Astrocyte of the spinal cord (primary cell): ENCODE measurements at places on chromosomes 5 and 9.

GRCh38 chr5:163695830-163696578, 190.6 kb downstream of the MAT2B start:
- DNase-seq: peak; percentile 81

- no peak for DNase-seq
Observed at GRCh38 chr5:41764650-41765049, 105.6 kb downstream of the OXCT1 start.

GRCh38 chr5:109230369-109230768, 179.4 kb downstream of the PJA2 start:
- DNase-seq: no peak

- DNase-seq: no peak
Observed at GRCh38 chr9:123536455-123536868, 180.5 kb downstream of the CRB2 start.

- DNase-seq: no peak
Observed at GRCh38 chr5:96714450-96714849, 52.3 kb downstream of the CAST start.

DNA sequence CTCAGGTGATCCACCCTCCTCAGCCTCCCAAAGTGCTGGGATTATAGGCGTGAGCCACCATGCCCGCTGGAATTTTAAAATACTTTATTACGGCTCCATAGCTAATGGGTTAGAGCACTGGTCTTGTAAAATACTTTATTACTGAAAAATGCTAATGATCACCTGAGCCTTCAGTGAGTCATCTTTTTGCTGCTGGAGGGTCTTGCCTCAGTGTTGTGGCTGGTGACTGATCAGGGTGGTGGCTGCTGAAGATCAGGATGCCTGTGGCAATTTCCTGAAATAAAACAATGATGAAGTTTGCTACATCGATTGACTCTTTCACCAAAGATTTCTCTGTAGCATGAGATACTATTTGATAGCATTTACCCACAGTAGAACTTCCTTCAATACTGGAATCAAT, 26.0 kb upstream of the GNE start:
- DNase-seq: no peak

DNA sequence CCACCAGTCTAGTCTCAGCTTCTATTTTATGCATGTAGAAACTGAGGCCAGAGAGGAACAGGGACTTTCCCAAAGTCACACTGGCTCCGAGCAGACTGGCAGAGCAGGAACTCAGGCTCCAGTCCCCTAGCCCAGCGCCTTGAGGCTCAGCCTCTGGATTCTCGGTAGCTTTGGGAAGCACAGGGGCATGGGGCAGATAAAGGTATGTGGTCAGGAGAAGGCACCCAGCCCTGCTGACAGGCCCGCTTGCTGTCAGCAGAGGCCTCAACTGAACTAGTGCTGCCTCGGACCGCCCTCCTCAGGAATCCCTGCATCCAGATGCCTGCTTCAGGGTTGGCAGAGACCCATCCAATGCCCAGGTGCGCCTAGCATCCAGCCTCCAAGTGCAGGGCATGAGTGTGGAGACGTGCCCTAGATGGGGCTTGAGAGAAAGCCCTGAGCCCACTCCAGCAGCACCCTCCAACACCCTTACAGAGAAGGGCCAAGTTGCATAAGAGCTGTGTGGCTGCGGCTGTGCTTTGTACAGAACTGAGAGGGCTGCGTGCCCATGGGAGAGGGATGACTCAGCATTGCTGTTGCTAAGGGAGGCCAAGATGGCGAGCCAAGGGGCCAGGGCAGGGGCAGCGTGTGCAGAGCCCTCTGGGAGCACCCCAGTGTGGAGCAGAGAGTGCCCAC, 168.6 kb downstream of the MACROH2A1 start:
- DNase-seq: peak; percentile 77

DNA sequence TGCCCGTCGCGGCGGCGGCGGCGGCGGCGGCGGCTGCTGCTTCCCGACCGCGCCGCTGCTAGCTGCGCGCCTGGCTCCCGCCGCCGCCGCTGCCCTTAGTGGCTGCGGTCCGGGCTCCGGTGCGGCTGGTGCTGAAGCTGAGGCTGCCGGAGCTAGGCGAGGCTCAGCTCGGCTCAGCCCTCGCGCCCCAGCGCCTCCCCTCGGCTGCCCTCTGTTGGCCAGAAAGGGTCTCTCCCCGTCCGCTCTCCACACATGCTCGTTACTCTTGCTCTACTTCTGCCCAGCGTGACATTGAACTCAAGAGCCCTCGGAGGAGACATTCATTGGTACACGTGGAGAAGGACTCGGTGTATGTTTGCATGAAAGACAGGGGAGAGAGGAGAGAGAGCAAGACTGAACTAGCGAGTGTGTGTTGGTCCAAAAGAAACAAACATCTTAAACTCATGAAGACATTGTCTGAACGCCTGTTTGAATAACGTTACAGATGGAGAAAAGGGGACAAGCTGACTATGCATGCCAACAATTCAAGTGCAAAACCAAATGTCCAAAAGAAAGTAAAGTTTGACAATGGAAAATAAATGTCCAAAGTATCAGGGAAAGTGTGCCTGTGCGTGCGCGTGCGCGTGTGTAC, at the start of gene HCN1:
Gene HCN1, minus strand, starts transcription at position 175 of the 631 bp plus-strand sequence.
- DNase-seq: peak; percentile 76

DNA sequence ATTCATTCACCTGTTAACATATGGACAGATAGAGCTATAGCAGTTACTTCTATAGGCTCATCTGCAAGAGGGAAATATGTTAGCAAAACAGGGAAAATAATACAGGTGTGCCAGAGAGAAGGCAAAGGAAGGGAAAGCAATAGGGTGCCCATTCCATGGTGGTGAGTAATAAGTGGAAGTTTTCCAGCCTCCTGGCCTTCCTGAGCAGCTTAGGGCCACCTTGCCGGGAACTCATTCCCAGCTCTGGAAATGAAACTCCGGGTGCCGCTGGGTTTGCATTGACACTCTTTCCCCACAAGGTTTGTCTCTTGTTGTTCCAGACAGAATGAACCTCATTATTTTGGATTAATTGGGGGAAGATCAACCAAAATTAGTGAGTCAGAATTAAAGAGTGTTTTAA, 58.4 kb downstream of the SLC1A3 start:
- DNase-seq: peak; percentile 52

- DNase-seq: peak; percentile 37
Observed at GRCh38 chr9:75170898-75171360, 82.6 kb downstream of the OSTF1 start.

DNA sequence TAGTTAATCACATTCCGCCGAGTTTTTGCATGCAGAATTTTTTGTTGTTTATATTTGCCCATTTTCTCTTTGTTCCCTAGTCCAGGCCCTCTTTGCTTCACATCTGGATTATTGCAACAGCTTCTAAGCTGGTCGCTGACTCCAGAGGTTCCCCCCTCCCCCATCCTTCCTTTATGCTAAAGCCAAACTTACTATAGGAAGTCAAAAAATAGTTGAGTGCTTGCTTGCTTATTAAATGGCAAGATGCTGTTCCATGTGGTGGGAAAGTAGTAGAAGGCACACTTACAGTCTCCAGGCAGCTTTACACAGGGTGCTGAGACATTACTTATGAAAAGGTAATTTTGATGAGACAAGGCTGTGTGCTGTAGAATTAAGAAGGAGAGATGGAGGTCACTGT, 1.3 kb downstream of the ZBTB34 start:
- DNase-seq: no peak

GRCh38 chr5:94908889-94909480, 290.5 kb downstream of the SLF1 start:
- DNase-seq: peak; percentile 55

GRCh38 chr5:88769165-88769564, 113.8 kb downstream of the MEF2C start:
- DNase-seq: peak; percentile 51

- no peak for DNase-seq
Observed at GRCh38 chr5:164722702-164723101, 1217.3 kb downstream of the MAT2B start.

DNA sequence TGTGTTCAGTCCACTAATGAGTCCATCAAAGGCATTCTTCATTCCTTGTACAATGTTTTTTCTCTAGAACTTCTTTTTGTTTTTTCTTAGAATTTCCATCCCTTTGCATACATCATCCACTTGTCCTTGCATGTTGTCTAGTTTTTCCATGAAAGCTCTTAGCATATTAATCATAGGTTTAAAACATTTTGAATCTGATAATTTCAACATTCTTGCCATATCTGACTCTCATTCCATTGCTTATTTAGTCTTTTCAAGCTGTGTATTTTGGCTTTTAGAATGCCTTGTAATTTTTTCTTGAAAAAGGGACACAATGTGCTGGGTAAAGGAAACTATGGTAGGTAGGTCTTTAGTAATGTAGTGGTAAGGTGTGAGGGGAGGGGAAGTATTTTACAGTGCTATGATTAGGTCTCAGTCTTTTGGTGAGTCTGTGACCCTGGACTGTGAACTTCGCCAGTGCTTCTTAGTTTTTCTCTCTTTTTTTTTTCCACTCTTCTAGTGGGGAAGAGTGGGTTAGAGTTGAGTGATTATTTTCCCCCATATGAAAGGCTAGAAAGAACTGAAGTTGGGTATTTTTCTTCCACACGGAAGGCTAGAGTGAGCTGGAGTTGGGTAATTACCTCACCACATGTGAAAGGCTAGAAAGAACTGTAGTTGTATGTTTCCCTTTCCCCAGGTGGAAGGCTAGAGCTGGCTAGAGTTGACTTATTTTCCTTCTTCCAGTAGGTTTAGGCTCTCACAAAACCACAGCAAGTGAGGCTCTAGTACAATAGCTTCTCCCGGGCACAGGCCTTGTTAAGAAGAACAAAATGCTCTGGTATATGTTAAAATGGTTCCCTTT, 172.1 kb downstream of the SNX18 start:
- DNase-seq: no peak

- DNase-seq: no peak
Observed at GRCh38 chr5:110031402-110032140, 341.8 kb downstream of the MAN2A1 start.

GRCh38 chr5:152723482-152723881, 318.4 kb upstream of the NMUR2 start:
- DNase-seq: no peak

GRCh38 chr5:14406554-14406849, 175.1 kb upstream of the OTULINL start:
- DNase-seq: peak; percentile 95

DNA sequence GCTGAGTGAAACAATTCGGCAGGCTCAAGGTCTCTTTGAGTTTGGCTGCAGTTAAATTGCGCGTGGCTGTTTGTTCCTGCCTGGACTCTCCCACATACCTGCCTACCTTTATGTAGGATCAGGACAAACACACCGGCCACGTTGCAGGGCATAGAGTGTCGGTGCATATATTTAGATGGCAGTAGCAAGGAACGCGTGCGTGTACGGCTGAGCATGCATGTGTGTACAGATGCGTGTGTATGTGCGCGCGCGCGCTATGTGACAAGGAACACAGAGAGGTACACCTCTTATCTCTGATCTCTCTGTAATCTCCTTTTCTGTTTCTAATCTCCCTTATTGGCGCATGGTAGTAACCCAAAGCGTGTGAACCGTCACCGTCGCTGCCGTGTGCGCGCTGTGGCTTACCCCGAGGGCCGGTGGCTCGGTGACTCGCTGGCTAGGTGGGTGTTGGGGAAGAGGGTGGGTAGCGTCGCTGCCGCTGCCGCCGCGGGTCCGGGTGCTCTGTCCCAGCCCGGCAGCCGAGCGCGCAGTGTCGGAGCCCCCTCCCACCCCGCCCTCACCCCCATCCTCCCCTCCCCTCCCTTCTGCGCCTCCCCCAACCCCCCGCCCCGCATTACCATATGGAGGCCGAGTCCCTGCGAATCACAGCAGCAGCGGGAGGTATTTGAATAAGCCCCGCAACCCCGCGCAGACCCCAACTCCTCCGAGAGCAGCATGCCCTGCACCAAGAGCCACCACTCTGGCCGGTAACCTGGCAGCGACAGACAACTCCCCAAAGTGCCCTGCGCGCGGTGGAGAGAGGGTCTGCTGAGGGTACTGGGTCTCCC, 204.8 kb downstream of the MEF2C start:
- peak; percentile 37 for DNase-seq

DNA sequence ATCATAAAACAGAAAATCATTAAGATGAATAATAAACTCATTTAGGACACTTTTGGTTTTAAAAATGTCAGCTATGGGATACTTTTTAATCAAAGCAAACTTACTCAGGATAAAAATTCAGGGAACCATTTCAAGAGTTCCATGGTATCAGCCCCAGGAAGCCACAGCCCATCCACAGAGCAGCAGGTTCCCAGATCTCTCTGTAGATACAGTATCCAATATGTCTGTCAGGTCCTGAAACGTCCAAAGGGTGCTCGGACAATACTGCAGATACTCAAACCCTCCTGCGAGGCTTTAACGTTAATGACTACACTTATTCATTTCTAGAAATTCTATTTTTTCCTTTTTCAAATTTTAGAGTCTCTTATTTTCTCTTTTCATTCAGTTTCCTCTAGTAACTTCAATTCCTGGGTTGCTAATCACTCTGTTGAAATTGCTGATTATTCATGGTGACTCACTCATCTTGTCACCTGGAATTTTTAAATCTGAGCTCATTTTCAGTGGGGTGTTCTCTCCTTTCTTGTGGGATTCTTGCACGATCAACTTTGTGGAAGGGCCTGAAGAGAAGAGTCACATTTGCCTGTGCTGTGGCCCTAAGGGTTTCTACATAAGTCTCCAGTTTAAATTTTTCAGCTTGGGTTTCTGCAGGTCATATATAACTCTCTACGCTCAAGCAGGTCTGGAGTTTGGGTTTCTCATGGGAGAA, 435.8 kb downstream of the CTNND2 start:
- peak; percentile 41 for DNase-seq

DNA sequence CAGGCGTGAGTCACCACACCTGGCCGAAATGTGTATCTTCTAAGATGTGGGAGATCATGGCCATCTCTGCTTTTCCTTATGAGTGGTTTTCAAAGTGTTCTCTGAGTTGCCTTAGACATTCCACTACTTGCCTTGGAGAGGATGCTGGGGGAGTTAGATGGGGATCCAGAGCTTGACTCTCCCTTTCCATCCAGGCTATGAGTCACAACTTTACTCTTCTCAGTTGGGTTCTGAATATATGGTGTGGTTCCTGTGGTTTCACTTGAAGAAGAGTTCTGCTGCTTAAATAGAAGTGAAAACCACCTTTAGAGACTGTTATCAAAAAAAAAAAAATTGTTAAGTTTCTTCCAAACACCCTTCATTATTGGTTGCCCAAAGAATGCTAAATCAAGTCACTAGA, 217.6 kb downstream of the ZNF608 start:
- DNase-seq: peak; percentile 71

DNA sequence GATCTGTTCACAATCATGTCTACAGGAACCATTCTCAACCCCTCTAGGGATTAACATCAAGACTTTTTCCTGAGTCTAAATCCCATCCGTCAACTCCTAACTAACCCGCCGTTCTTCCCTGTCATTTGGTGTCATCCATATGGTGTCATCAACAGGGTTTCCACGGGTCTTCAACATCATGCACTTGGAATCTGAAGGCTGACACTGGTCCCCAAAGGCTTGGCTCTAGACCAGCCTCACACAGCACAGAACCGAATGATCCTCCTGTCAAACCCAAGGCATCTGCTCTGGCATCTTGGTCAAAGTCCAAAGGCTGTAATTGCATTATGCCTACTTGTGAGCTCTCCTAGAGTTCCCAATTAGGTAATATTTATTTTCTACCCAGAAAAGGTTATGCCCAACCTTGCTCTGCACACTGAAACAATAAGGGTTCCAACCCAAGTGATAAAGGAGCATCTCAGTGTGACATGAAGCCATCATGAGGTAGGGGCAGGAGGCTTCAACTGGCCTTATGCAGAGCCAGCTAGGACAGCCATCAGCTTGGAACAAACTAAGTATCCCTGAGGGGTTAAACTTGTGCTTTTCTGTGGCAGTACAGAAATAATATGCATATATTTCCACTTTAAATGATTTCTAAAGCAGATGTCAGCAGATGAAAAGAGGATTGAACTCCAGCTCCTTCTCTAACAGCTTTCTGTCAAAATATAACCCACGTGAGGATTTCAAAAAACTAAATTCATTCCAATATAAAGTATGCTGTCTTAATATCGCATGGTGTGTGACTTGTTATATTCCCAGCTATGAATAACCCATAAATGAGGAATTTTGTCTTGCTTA, 13.9 kb downstream of the ENC1 start:
- DNase-seq: peak; percentile 20
